Left lung (tissue), 14 donors: ENCODE measurements at places on chromosomes 2 and 18. TPM values are rescaled to one million over a fixed set of nuclear protein-coding genes. Genes with fewer than 3 reads are reported as not detected.

Gene PDCD1
- total RNA-seq = 1.1 TPM

Gene RPRM
- total RNA-seq = 0.50 TPM

Gene ATG4B
- 64.3 TPM for total RNA-seq

Gene TDRD15
- not detected for total RNA-seq

Gene PRSS56
- total RNA-seq = not detected

Gene IL18R1
- total RNA-seq = 3.8 TPM

Gene BZW1
- 211 TPM for total RNA-seq

Gene KYNU
- 29.7 TPM for total RNA-seq

Gene ZNF396
- total RNA-seq = 3.5 TPM
